ENCODE measurements at places on chromosomes 4 and X. TPM values are rescaled to one million over a fixed set of nuclear protein-coding genes. Genes with fewer than 3 reads are reported as not detected.

GRCh38 chr4:100174985-100175383 lies 15.3 kb downstream of the DDIT4L start:
- no peak for DNase-seq

GRCh38 chrX:15686818-15687685 lies 22.4 kb upstream of the CLTRN start:
- peak; percentile 27 for DNase-seq

Gene MAGEA8
- total RNA-seq = not detected

DNA sequence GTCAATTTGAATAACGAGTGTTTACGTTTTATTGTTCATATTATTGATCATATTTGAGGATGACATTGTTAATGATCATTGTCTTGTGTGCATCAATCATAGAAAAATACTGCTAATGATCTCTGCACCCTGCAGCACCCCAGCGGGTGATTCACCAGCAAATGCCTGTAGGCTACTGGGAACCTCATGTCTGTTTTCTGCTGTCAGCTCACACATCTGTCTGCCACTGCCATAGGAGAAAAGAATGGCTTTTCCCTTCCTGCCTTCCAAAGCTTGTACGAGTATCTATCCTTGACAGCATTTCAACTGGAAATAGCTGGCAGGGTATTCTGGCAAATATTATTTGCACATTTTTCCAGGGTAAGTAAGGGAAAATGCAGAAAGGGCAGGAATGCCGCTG lies 272.1 kb upstream of the TRAM1L1 start:
- DNase-seq = no peak

DNA sequence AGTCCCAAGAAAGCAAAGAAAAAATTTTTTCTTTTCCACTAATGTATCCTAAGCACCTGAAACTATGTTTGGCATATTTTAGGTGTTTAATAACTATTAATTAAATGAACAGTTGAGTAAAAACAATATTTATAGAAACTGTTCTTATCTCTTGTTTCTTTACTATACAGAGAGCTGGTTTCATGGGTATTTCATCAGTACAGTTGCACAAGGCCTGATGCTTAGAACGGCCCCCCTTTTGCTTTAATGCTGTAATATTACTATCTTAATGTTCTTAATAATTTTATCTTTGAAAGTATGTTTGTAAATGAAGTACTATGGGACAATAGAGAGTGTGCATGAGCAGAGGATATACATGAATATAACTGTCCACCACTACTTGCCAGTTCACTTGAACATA lies 479.1 kb upstream of the SLIT2 start:
- DNase-seq = no peak

DNA sequence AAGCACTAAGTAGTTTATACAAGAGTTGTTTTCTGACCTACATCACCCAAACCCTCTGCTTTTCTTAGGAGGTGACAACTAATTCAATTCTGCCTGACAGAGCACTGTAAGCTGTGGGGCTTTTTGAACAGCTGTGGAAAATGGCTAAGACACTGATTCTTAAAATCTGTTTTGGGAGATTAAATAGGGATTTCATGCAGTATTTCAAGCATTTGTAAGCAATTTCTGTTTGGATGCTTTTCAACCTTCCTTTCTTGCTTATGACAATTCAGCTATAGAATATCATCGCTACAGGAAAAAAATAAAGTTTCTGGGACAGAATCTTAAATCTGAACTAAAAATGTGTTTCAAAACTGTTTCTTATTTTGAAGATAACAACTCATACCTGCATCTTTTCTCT lies 459.5 kb downstream of the RAPGEF2 start:
- no peak for DNase-seq

Gene ALG13
- total RNA-seq = 53.4 TPM
